ENCODE measurements at places on chromosomes 2 and 18.

DNA sequence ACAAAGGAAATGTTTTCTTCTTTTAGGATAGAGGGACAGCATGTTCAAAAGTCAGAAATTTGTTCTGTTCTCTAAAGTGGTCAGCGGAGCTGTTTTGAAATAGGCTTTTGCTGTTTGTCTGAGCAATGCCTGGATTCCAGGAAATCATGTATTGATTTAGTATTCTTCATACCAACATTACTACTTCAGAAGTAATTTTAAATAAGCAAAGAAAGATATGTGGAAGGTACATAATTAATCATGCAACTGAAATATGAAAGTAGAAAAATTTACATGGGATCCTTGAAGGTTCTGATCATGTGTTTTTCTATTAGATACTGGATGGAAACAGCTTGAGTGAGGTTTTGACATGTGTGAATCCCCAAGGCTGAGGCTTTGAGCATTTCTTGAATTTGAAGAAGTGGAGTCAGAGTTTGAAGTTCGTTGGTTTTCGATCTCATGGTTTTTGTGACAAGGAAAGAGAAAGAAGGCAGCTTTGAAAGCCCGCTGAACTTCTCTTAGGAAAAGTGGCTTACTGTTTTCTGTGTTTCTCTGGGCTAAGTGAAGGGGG lies 220.0 kb downstream of the LDLRAD4 start:
- no peak for DNase-seq

DNA sequence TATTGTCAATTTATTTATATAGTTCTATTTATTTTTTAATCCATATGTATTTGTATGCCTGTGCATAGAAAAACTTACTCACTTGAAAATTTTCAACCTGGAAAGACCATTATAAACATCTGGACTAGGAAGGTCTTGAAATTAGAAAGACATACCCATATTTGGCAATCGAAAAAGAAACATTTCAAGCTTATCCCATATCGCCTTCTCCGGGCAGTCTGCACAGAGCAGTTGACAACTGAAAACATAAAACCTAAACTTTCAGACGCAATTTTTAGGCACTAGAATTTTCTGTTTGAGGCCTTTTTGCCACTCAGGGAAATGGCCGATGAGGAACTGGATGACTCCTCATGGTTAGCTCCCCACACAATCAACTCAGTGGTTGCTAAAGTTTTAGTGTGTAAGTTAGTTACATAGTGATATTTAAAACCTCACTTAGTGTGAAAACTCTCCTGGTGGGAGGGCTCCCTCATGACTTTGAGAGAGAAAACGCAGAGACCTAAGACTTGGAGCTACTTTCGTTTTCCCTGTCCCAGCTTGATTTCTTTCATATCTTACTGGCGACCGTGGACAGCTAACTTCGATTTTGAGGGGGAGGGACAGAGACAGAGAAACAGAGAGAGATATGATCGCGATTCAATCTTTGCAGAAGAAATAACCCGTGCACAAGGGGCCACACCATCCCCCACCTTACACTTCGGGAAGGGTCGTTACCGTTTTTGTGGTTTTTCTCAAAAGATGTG lies 3.2 kb upstream of the HOXD12 start:
- DNase-seq, result no peak

DNA sequence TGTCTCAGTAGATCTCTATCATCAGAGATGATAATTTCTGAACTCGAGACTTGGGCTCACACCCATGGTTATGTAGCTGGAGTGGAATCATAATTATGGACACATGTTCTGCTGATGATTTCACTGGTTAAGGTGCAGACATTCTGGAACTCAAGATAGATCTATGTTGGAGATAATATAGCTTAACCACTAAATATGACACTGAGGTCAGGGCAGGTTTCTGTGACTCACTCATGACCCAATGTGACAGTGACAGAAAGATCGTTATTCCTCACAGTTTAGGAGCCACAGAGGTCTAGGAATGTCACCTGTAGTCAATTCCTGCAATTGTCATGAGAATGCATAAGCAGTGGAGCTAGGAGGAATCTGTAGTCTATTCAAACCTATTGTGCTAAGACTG lies 828.6 kb downstream of the TRIB2 start:
- no peak for DNase-seq

GRCh38 chr2:190572246-190572645 lies 37.7 kb upstream of the NEMP2 start:
- DNase-seq, result no peak

DNA sequence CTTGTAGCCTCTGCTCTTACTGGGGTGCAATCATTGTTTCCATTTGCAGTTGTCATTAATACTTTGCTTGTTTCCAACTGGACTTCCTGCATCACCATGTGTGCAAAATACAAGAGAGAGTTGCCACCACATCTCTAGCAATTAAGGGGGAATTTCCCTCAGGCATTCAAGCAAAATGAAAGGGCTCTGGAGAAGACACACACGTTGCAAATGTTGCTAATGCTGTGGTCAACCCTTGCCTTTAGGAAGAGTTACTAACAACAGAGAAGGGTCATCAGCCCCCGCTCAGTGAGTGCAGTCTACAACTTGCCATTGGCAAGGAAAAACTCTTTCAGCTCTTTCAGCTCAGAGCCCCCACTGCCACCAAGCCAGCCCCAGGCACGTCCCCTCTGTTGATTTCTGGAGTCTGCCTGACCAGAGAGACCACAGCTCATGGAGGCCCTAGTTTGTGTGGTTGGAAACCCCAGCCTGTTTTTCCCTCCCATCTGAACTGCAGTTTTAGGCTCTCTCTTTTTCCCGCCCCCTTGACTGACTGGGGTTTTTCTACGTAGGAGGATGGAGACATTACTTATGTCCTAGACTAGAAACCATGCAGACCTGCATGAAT lies 25.9 kb upstream of the GPR45 start:
- DNase-seq, result no peak

DNA sequence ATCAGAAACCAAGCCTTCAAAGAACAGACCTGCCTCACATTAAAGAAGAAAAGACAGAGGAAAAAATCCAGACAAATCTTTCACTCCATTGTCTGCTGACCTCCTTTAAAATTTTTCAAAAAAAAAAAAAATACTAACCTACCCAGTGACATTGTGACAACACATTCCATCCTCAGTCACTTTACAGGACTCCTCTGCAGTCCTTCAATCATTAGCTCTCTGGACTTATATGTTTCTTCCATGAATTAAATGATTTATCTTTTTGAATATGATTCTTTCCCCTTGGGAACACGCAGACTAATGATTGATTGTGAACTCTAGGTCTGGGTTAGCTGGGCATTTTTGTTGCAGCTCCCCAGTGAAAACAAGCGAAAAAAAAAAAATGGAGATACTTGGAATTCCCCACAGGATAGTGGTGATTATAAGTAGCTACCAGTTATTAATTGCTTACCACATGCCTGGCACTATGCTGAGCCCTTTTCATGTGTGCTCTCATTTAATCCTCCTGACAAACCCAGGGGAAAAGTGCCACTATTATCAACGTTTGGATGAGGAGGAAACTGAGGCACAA lies 261.3 kb upstream of the NCKAP5 start:
- no peak for DNase-seq

DNA sequence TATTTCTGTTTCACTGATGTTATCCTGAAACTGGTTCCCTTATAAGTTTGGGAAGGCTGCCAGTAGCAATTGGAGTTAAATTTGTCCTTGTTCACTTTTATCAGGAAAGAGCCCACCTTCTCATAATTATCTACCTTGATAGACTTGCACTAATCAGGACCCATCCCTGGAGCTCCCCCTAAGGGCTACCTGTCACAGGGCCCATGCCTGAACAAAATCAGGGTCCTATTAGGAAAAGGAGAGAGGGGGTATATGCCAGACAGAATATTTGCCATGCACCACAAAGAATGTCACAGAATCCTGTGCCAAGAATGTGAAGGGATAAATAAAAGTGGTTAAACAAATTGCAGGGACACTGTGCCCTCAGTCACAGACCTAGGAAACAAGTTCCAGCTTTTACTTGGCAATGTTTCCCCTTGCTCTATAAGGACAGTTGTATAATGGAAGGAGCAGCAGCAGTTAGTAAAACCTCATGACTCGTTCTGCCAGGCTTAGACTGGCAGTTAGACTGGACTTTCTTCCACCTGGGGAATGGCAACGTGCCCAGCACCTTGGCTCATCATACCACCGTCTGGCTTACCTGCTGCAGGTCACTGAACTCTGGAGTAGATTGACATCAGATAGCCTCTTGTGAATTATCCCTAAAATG lies 32.3 kb upstream of the VWC2L start:
- DNase-seq, result no peak

DNA sequence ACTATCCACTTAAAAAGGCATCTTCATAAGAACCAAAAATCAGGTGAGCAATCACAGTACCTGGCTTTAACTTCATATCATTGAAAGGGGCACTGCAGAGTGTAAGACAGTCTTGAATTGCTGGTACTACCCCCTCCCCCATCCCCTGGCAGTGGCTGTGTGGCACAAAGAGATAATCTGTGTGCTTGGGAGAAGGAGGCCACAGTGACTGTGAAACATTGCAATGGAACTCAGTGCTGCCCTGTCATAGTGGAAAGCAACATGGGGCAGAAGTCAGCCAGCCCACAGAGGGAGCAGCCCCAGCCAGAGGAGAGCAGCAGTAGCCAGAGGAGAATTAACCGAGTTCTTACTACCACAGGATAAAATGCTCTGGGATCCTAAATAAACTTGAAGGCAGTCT lies 45.3 kb upstream of the UGP2 start:
- no peak for DNase-seq

- DNase-seq, result no peak
Measured at GRCh38 chr2:157460384-157460837, 16.5 kb upstream of the CYTIP start.

GRCh38 chr2:235460548-235461047 lies 33.2 kb upstream of the AGAP1 start:
- no peak for DNase-seq

- no peak for DNase-seq
Measured at GRCh38 chr2:53739032-53739431, 28.6 kb upstream of the CHAC2 start.

DNA sequence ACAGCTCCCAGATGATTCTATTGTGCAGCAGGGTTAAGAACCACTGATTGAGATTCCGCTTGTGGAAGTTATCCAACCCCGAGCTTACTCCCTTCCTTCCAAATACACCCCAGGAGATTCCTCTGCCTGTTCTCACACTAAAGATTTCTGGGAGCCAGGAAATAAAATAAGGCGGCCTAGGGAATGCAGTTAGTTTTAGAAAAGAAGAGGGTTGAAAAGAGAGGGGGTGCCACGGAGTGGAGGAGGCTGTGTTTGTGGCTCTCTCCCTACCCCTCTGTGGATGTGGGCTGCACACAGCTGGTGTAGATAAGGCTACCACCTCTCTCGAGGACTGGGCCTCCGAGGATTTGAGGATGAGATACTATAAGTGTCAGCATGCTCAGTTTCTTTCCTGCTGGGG lies 25.1 kb upstream of the SP3 start:
- no peak for DNase-seq

GRCh38 chr2:64455545-64455944 lies 1.6 kb downstream of the LGALSL start:
- no peak for DNase-seq

- no peak for DNase-seq
Measured at GRCh38 chr18:3703732-3704176, 253.8 kb downstream of the TGIF1 start.

- no peak for DNase-seq
Measured at GRCh38 chr18:46660957-46661749, 4.1 kb upstream of the LOXHD1 start.

DNA sequence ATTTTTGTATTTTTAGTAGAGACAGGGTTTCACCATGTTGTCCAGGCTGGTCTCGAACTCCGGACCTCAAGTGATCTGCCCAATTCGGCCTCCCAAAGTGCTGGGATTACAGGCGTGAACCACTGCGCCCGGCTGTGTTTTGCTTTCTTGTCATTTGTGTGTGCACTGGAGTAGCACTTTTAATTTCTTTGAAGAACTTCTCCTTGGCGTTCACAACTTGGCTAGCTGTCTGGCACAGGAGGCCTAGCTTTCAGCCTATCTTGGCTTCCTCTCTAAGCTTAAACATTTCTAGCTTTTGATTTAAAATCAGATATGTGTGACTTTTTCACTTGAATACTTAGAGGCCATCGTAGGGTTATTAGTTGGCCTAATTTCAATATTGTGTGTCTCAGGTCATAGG lies 93.0 kb downstream of the COMMD1 start:
- no peak for DNase-seq

GRCh38 chr2:166343467-166343866 lies 32.3 kb downstream of the SCN9A start:
- no peak for DNase-seq

DNA sequence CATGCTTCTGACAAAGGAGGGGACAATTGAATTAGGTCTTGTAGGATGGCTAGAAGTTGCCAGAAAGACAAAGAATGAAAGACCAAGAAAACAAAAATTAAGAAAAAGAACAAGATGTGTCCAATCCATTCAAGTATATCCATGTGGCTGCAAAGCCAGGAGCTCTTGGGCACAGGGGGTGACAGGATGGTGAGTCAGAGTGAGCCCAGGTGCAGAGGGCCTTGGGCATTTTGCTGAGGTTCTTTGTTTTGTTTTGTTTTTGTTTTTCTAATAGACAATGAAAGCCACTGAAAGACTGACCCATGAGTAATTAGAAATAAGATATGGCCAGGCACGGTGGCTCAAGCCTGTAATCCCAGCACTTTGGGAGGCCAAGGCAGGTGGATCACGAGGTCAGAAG lies 104.6 kb upstream of the KLHL29 start:
- no peak for DNase-seq

- no peak for DNase-seq
Measured at GRCh38 chr2:225171350-225171749, 129.1 kb upstream of the DOCK10 start.

GRCh38 chr18:75089748-75090327 lies 119.1 kb downstream of the PTGR3 start:
- no peak for DNase-seq

DNA sequence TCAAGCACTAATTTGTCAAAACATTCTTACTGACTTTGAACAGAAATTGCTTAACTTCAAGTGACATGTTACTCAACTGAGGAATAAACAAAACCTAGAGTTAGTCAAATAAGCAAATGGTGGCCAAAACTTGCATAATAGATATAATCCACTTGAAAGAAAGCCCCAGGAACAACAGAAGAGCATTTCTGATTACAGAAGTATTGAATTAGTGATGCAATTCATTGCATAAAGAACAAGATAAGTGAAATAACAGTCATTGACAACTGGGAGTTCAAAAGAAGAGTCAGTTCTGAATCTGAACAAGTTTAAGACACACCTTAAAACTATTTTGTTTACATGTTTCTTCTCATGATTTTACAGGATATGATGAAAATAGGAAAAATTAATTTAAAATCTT lies 30.8 kb downstream of the COBLL1 start:
- DNase-seq, result no peak

- no peak for DNase-seq
Measured at GRCh38 chr2:241776336-241777169, at the start of gene GAL3ST2. GAL3ST2 (plus strand) TSS chr2:241776822; CDS start chr2:241776956, 134 bp downstream.
